Activated naive CD4-positive, alpha-beta T cell treated with anti-CD3 and anti-CD28 coated beads, Interleukin-2, amount 10 ng/mL, durations not matched to agents 7 days and 5 days (primary cell): ENCODE measurements at places on chromosomes 16 and 17.

GRCh38 chr16:79008869-79009179 is 591.7 kb downstream of the MAF start:
- DNase-seq = no peak

DNA sequence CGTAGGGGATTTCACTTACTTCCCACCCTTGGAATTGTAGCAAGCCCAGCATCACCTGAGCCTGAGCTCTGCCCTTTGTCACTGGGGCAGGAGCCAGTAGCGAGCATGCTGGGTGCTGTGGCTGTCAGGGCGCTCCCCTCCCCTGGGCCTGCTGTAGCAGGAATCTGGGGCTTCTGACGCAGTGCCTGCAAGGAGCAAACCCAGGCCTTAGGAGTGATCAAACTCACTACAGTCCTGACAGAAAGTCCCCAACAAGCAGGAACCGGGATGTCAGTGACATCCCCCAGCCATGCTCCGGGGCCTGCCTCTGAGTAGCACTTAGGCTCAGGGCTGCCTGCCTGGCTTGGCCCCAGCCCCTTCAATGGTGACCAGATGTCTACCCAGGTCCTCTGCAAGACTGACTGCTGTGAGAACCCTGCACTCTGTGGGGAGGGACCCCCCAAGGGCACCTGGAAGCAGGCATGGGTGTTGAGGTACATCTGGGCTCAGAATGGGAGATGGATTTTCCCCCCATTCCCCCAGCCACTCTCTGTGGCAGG is 23.5 kb downstream of the PLD6 start:
- peak; percentile 29 for DNase-seq

- DNase-seq = no peak
Measured at GRCh38 chr17:74104921-74105320, 98.6 kb upstream of the RPL38 start.

GRCh38 chr16:47888142-47888541 is 267.7 kb downstream of the ABCC12 start:
- no peak for DNase-seq

GRCh38 chr17:70552230-70552981 is 383.1 kb downstream of the KCNJ2 start:
- no peak for DNase-seq

- DNase-seq = no peak
Measured at GRCh38 chr16:20303012-20303411, 24.3 kb downstream of the GP2 start.

DNA sequence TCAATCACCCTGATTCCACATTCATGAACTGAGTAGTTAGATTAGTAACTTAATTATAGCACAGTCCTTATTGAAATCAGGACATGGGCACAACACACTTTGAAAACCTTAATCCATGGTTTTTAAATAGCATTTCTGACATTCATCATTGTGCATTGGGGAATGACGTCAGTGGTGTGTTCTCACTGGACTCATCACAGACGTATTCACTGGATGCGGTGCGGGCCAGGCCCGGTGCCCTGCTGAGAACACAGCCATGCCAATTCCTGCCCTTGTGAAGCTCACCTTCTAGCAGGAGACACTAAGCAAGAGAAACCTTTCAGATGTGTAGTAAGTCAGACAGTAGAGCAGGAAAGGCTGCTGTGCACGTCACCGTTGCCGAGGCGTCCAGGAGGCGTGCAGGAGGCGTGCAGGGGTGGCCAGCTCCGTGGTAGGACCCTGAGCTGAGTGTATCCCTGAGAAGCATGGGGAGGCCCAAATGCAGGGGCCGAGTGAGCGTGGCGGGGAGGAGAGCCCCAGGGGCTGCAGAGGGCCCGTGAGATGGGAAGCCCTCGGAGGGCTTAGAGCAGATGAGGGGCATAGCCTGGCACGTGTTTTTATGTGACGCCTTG is 12.9 kb downstream of the BANP start:
- DNase-seq = no peak

GRCh38 chr16:24683847-24684493 is 45.5 kb upstream of the TNRC6A start:
- no peak for DNase-seq

- no peak for DNase-seq
Measured at GRCh38 chr17:4764595-4764994, 7.1 kb upstream of the TM4SF5 start.

DNA sequence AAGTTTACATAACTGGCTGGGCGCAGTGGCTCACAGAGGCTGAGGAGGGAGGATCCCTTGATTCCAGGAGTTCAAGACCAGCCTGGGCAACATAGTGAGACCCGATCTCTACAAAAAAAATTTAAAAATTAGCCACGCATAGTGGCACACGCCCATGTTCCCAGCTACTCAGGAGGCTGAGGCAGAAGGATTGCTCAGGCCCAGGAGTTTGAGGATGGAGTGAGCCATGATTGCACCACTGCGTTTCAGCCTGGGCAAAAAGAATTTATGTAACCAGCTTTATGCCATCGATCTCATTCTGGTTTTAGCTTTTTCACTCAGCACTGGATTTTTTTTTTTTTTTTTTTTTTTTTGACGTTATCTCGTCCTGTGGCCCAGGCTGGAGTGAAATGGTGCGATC is 9.1 kb upstream of the CD300E start:
- DNase-seq = no peak

DNA sequence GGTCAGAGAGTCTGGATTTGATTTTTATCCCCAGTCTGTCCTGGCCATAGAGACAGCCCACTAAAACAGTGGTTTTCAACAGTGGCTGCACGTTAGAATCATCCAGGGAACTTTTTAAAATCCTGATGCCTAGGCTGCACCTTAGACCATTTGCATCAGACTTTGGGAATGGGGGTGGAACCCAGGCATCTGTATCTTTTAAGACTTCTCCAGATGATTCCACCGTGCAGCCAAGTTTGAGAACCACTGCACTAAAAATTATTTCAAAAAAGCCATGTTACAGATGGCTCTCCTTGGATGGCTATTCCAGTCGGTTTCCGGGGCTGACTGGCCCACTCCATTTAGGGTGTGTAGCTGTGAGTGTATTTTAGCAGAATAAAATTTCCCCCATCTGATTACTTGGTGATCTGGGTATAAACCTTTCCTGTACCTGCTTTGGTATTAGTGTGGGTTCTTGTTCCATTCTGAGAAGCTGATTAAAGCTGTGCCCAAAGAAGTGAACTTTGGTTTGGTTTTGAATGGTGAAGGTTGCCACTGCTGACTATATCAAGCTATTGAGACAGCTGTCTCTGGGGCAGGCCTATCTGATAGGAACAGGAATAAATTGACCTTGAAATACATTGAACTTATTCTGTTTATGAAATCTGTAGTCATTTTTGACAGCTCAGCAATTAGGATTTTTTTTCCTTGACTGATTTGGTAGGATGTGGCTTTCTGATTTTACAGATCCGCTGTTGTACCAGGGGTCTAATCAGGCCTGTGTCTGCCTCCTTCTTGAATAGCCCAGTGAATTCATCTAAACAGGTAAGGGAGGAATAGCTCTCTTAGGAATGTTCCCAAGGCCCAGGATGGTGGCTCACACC is 1.3 kb downstream of the ATP5MC1 start:
- DNase-seq = no peak

GRCh38 chr16:10242097-10242496 is 59.9 kb upstream of the GRIN2A start:
- no peak for DNase-seq

DNA sequence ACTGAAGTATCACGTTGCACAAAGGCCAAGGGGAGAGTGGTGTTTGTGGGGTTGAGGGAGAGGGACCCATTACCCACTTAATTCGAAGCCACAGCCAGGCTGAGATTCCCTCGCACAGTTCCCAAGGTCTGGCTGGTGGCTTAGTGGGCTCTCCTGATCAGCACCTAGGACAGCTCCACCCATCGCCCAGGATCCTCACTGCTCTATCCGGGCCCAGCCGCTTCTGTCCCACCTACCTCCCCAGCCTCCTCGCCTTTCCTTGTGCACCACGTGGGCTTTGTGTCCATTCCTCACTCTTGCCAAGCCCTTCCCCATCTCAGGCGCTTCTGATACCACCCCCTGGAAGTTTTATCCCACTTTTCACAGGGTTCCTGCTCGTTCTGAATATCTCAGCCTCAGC is 163.5 kb downstream of the CCT6B start:
- DNase-seq = peak; percentile 59

DNA sequence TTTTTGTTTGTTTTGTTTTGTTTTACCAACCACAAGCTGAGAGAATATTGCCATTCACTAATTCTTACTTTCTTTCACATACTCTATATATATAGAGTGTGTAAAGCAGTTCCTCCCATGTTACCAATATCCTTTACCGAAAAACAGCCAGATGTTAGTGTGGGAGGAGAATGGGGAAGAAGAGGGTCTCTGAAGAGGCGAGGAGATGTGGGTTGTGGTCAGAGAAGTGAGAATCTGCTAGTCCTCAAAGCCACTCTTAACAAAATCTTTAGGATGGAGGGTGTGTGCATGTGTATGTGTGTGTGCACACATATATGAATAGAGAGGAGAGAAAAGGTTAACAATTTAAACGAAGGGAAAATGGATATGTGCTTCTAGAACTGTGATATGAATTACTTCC is 80.6 kb downstream of the TUBD1 start:
- DNase-seq = no peak

DNA sequence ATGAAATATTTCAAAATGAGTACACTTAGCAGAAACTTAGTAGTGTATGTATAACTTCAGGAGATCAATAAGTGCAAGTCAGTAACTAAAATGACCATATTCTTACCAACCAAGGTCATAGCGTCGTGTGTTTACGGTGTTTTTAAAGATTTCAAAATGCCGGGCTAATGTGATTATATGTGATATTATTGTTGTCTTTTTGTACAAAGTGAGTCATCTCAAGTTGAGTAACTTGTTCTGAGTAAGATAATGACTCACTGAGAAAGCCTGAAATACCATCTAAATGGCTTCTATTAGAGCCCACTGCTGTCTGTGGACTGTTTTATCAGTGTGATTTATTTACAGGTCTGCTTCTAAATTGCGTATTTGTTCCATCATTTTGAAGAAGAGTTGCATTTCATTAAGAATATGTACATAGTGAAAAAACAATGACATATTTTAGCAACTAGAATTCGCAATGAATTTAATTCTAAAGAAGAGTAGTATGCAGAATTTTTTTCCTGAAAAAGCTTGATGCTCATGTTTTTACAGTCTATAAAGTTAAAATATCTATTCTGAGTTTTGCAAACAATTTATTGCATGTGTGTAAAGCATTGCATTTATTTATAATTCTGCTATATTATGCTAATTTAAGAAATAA is 12.7 kb downstream of the KRT12 start:
- DNase-seq = no peak

- no peak for DNase-seq
Measured at GRCh38 chr17:75557075-75557851, 30.3 kb upstream of the MYO15B start.

- no peak for DNase-seq
Measured at GRCh38 chr17:75325827-75326225, 36.6 kb upstream of the SLC25A19 start.

- DNase-seq = peak; percentile 87
Measured at GRCh38 chr16:85114909-85115567, 2.8 kb upstream of the CIBAR2 start.

DNA sequence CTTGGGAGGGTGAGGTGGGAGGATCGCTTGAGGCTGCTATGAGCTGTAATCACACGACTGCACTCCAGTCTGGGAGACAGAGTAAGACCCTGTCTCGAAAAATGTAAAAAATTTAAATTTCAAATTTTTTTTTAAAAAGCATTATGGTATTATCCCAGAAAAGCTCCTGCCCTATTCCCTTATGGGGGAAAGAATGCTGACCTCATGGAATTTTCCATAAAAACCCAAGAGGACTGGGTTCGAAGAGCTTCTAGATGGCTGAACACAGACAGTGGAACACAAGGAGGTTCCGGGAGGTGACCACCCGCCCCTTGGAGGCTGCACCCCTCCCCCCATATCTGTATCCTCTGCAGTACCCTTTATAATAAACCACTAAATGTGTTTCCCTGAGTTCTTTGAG is 4.0 kb downstream of the EIF4A3 start:
- no peak for DNase-seq

DNA sequence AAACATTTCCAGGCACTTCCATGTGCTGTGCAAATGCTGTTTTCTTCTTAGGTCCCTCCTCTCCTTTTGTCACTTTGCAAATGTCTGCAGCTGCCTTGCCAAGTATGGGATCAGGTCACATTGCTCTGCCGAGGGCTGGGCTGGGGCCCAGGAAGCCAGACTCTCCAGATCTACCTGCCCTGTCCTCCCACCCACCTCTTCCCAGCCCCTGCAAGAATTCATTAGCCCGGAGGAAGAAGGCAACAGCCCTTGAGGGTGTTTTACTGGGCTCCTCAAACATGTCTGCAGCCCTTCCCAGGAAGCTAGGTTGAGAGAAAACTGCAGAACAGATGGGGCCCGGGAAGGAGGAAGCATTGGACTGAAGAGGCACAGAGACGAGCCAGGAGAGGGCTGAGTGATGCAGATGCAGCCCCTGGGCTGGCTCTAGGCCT is 47.1 kb downstream of the WSB1 start:
- no peak for DNase-seq
